ENCODE measurements at places on chromosomes 2 and 18. TPM values are rescaled to one million over a fixed set of nuclear protein-coding genes. Genes with fewer than 3 reads are reported as not detected.

Gene ARMC9
- 40.6 TPM for total RNA-seq

Gene NOSTRIN
- 26.4 TPM for total RNA-seq

Gene FOSL2
- 114 TPM for total RNA-seq

DNA sequence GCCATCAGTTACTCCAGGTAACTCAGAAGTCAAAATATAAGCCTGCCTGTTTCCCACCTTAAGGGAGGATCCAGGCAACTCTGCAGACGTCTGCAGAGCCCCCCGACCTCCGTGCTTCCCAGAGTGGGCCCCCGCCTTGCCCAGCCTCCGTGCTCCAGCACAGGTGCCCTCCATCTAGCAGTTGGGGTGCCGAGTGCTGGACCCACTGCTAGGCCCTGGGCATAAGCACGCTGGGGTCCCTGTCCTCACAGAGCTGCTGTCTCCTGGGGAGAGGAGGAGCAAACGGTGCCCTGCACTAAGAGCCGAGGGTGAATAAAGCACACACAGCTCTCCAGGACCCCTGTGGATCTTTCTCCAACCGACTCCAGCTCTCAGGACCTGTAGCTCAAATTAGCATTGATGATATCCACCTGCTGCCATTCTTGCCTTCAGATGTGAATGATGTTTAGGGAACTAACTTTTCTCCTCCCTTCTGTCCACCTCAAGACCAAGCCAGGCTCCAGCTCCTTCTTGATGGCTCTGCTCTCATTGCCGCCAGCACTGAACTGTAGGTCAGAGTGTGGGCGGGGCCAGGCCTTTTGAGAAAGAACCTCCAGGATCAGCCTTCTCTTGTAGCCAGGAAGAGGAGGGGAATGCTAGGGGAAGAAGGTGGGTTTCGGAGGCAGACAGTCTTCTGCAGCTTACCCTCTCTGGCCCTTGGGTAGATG lies 121.2 kb downstream of the SMAD7 start:
- no peak for DNase-seq

- DNase-seq: no peak
These were observed 161.2 kb upstream of the EPAS1 start for GRCh38 chr2:46135958-46136357.

- no peak for DNase-seq
These were observed 102.8 kb upstream of the TTN start for GRCh38 chr2:178910005-178910404.

DNA sequence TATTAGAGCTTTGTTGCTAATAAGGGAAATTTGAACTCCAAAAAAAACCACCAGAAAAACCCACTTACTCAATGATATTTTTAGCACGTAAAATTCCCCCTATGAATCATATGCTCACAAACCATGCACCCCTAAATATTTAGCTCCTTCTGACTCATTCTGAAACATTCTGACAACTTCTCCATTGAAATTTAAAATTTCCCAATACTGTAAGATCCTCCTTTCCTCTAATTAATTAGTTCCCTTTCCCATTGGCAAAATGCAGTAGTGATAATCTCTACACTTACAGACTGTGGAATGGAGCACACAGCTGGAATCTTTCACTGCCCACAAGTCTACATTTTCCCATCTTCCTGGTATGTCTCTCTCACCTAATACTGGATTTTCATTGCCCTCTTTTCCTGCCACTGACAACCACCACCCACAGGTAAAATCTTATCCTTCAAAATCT lies 215.8 kb upstream of the ACVR2A start:
- DNase-seq: no peak

GRCh38 chr2:226995625-226996041 lies 159.8 kb downstream of the RHBDD1 start:
- DNase-seq: no peak

GRCh38 chr2:119068154-119068725 lies 90.3 kb downstream of the C1QL2 start:
- DNase-seq: no peak

- no peak for DNase-seq
These were observed 252.4 kb downstream of the FSIP2 start for GRCh38 chr2:185990861-185991525.

DNA sequence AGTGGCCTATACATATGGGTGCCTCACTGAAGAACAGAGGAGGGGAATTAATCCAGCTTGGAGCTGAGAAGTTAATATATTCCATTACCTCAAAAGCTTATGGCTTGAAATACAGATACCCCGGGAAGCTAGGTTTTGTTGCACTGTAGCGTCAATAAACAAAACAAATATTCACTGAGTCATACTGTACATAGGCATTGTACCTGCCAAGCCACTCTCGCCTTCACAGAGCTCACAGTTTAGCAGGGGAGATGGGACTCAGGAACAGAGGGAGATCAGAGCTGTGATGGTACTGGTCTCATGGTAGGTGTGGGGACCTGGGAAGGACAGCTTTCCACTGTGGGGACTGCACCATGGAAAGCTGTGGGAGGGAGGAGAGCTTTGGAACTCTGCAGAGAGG lies 111.2 kb upstream of the ST6GAL2 start:
- DNase-seq: no peak

DNA sequence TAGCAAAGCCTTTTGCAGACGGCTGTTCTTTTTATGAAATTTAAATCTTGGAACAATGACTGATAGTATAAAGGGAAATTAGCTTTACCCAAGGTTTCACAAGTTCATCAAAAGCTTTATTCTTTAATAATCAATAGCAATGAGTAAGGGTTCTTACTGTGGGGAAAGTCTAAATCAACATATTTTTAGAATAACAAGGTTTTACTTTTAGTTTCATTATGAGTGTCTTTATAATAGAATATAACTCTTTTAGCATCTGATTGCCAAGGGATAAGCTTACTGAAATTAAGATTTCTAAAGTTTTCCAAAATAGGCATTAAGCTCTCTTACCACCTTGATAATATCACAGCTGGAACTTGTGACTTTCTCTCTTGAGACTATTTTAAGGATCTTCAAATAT lies 1489.7 kb downstream of the LRP1B start:
- no peak for DNase-seq

- no peak for DNase-seq
These were observed 207.7 kb upstream of the CRIM1 start for GRCh38 chr2:36147670-36148390.

DNA sequence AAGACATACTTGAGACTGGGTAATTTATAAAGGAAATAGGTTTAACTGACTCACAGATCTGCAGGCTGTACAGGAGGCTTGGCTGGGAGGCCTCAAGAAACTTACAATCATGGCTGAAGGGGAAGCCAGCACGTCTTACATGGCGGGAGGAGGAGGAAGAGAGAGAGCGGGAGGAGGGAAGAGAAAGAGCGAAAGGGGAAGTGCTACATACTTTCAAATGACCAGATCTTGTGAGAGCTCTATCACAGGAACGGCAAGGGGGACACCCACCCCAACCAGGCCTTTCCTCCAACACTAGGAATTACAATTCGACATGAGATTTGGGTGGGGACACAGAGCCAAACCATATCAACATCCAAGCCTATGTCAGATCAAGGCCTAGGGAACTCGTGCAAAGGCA lies 24.2 kb downstream of the MYL12B start:
- no peak for DNase-seq

DNA sequence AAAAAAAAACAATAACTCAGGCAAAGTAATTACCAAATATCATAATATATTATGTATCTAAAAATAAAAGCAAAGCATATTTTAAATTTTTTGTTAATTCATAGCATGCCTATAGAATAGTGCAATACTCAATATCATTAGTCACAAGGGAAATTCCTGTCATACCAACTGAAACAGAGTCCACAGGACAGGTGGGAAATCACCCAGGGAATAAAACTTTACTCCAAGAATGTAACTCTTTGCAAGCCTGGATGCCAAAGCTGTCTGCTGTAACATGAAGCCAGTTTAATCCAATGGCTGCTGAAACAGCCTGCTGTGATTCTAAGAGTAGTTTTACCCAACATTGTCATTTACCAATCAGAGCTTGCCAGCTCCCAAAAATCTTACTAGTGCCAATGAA lies 40.0 kb upstream of the SULT1C3 start:
- DNase-seq: no peak
